Activated T-cell treated with anti-CD3 and anti-CD28 coated beads, Interleukin-2, amount 50 U/mL, for 72 hours (primary cell): ENCODE measurements at places on chromosomes 16 and 17. TPM values are rescaled to one million over a fixed set of nuclear protein-coding genes. Genes with fewer than 3 reads are reported as not detected.

Gene AMZ2
- total RNA-seq: 224 TPM

Gene WDR81
- total RNA-seq: 11.2 TPM

Gene DHRS7C
- total RNA-seq: not detected

Gene SOST
- total RNA-seq: not detected

Gene TBC1D3H
- total RNA-seq: not detected
